Right ventricle myocardium inferior (tissue), 1 donor: ENCODE measurements at places on chromosomes 3 and 15. TPM values are rescaled to one million over a fixed set of nuclear protein-coding genes. Genes with fewer than 3 reads are reported as not detected.

DNA sequence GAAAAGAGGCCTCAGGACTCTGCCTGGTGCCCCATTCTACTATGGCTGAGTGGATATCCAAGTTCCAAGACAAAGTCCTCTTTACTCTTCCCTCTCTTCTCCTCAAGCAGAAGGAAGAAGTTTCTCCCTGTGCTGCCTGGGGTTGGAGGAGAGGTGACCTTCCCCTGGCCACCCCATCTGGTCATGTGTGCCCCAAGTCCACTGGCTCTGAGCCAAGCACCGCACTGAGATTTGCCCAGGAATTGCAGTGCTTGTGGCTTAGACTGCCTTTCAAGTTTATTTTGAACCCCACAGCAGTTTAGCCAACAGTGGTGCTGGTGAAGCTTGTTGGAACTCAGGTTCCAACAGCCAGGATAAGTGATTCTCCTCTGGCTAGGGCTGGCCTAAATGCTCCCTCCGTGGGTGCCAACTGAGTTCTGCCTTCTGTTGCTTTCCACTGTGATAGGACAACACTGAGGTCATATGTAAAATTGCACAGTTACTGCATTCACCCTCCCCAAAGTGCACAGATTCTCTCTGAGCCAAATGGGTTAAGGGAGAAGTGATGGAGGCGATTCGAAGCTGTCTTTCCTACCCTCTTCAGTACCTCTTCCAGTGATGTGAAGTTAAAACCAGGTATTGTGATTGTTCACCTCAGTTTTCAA is 69.9 kb downstream of the TMCO5A start:
- DNase-seq: no peak

- DNase-seq: no peak
Measured at GRCh38 chr3:152518346-152518745, 249.6 kb downstream of the MBNL1 start.

DNA sequence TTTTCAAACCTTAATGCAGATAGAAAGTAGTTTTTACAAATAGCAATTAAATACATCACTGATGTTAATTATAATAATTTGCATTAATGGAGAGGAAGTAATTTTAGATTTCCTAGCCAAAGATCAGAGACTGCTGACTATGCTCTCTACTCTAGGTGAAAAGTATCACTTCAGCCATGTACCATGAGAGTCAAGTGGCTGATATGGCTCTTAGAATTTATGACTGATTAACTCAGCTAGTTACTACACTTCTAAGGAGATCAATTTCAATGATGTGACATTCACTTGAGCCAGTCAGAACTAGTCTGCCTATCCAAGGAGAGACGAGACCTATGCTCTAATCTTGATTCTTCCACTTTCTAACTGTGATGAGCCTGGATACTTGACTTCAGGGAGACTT is 405.7 kb upstream of the RORA start:
- DNase-seq: no peak

The IQCF5 gene
- total RNA-seq: not detected

GRCh38 chr3:172635588-172635987 is 75.3 kb downstream of the NCEH1 start:
- DNase-seq: no peak

DNA sequence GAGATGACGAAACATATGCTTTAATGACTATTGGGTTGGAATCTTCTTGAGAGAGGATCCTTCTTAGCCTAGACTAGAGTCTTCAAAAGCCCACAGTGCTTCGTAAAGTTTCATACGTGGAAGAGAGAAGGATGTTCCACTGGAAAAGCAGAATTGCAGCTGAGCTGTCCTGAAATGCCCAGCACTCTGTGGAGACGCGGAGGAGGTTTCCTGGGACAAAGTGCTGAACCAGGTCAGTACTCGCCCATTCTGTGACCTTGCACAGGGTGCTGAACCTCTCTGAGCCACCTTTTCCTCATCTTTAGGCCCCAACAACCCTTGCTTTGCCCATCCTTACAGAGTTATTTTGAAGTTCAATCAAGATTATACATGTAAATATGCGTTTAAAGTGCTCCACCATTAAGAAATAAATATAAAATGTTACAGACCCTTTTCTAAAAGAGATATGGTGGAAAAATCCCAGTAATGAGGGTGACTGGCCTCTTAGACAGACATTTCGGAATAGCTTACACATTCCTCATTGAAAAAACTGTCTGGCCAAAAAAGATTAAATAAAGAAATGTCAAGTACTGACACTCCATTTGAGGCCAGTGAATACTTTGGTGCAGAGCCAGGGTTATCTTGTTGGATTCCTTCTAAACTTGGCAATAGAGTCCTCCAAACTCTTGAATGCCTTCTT is 4.2 kb upstream of the MAGEF1 start:
- no peak for DNase-seq

- no peak for DNase-seq
Measured at GRCh38 chr3:122982216-122983185, 45.1 kb downstream of the SEMA5B start.
